CD8-positive, alpha-beta memory T cell (primary cell): ENCODE measurements at places on chromosomes 7 and 10.

DNA sequence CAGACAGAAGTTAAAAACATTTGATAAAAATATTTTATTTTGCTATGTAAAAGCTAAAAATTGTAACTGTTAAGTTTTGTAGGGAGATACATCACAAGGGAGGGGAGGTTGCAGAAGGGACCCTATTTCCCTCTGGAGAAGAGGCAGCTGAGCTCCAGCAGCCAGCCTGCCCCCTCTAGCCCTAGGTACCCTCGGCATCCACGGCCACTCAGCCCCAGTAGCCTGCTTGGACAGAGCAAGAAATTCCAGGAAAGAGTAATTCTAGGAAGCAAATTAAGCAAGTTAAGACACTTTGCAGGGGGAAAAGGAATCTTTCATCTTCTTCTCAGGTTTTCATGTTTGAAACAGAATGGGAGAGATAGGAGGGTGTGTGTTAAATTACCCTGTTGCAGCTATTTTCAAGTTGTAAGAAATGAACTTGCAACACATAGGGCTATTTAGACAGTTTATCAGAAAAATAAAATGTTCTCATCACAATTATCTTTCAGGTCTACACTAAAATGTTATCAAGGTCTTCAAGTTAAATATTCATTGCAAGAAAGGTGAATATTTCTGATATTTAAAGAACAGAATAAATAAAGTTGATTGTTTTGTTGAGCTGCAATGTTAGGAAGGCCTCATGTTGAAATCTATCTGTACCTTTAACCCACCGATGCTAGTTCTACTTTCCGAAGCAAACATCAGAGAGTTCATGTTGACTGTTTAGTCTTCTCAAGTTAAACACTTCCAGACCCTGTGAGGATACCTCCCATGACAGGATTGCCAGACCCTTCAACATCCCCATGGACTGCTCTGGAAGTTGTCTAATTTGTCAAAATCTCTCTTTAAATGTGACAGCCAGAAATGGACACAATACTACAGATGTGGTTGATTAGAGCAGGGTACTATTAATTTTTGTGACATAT lies 5.5 kb downstream of the SGCE start:
- no peak overlapping the region for H3K4me3 ChIP-seq
- DNase-seq: no peak

GRCh38 chr10:111984057-111984456 lies 199.5 kb downstream of the GPAM start:
- H3K27me3 ChIP-seq: no peaks in the 10 kb centered on the region
- no peak overlapping the region for H3K27ac ChIP-seq
- no peak for DNase-seq
- no peaks in the 10 kb centered on the region for H3K36me3 ChIP-seq

- no peak for DNase-seq
- H3K36me3 ChIP-seq: no peaks in the 10 kb centered on the region
These were observed 2.5 kb downstream of the TES start for GRCh38 chr7:116212869-116213268.

DNA sequence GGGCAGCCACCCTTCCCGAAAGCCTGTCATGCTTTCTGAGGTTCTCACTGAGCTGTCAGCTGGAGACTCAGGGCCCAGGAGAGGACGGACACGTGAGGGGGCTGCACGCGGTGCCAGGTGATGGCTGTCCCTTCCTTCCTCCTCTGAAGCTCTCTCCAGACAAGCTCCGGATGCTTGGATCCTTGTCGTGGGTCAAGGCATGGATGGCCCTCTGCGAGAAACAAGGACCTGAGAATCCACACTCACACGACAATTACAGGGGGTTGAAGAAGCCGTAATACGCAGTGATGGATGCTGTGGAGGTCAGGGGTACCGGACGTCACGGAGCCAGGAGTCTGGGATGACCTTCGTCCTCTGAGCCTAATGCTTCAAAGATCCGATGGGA lies 170.3 kb downstream of the USP6NL start:
- H3K27me3 ChIP-seq: no peaks in the 10 kb centered on the region
- DNase-seq: no peak
- peaks cover 5% of the 10 kb centered on the region for H3K4me1 ChIP-seq
- H3K4me3 ChIP-seq: no peak overlapping the region
- H3K36me3 ChIP-seq: no peaks in the 10 kb centered on the region

DNA sequence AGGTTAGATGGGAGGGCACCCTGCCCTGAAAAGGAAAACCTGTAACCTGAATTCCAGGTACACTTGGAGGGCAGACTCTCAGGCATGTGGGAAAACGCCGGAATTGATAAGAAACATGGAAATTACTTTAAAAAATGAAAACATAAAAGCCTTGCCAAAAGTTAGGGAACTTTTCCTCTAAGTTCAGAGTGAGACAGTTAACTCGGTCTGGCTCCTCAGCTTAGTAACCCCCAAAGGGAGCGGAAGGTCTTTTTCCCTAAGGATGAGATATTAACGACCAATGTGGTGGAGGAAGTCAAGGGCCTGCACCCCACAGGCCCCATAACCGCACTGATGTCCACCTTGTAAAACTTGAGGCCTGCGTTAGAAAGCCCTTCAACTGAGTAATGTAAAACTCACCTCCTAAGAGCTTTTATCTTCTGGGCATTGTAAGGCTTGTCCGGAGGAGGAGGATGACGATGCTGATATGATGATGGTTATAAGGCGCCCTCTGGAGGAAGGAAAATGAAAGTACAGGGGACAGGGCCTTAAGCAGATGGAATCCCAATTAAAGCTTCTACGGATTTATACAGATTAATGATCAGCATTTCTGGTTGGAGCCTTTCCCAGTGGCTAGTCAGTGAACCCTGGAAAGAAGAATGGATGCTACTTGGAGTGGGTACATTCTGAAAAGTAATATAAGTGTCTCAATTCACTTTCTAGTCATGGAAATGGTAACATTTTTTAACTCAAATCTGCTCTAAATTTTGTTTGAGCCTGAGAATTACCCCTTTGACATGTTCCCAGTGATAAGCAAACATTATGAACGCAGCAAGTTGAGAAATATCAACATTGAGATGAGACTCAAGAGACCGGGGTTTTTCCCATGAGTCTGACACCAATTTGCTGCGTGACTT lies 694 bp downstream of the COL1A2 start:
- H3K4me3 ChIP-seq: peak overlapping the region; percentile 12
- no peak overlapping the region for H3K27ac ChIP-seq
- H3K36me3 ChIP-seq: no peaks in the 10 kb centered on the region
- peaks cover 4% of the 10 kb centered on the region for H3K4me1 ChIP-seq
- H3K27me3 ChIP-seq: peaks cover 5% of the 10 kb centered on the region
